ENCODE measurements at places on chromosomes 12 and 14. TPM values are rescaled to one million over a fixed set of nuclear protein-coding genes. Genes with fewer than 3 reads are reported as not detected.

DNA sequence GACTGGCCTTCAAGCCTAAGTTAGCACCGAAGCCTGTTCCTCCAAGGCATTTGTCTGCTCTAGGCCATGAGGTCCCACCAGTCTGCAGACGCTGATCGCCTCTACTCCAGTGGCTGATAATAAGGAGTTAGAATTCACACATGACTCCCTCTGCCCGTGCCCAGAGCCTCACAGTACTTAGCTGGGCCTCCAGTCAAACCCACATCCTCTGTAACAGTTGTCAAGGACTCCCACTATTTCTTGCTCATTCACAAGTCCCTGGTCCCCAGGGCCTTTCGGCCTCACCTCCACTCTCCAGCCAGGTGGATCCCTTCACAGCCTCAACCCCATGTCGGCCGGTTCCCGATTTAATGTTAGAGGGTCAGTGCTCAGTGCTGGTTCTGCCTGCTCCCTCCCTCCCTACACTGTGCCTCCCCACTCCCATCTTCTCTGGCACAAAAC is 6.3 kb upstream of the KRT5 start:
- DNase-seq, result no peak

- DNase-seq, result no peak
Measured at GRCh38 chr12:110243227-110243626, 37.8 kb upstream of the ATP2A2 start.

- no peak for DNase-seq
Measured at GRCh38 chr12:99223579-99223978, 424.0 kb upstream of the GARIN6 start.

DNA sequence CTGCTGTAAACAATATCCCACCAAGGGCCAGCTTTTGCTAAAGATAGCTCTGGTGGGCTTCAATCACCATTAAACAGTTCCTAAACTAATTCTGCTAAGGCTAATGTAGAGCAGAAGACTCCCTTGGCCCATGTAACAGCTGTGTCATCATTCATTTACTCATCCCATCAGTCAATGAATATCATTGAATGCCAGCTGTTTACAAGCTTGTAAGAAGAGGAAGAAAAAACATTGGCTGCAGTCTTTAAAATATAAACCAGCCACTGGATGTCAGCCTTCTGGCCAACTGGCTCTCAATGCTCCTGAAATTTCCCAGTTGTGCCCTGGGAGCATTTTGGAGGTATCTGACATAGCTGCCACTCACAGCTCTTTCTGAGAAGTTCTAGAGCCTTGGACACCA is 18.0 kb upstream of the MAP3K9 start:
- DNase-seq, result peak; percentile 27

- no peak for DNase-seq
Measured at GRCh38 chr12:127070515-127071157, 1196.3 kb upstream of the TMEM132C start.

DNA sequence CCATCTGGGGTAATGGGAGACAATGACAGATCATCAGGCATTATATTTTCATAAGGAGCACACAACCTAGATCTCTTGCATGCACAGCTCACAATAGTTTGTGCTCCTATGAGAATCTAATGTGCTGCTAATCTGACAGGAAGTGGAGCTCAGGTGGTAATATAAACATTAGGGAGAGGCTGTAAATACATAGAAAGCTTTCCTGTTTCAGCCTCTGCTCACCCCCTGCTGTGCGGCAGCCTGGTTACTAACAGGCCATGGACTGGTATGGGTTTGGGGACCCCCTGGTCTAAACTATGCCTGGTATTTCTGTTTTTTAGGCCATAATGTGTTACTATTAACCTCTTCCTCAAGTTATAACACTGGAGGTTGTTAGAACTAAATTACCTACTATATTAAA is 1373.7 kb downstream of the LRFN5 start:
- DNase-seq, result no peak

GRCh38 chr12:97182769-97183168 is 275.7 kb downstream of the NEDD1 start:
- DNase-seq, result no peak

DNA sequence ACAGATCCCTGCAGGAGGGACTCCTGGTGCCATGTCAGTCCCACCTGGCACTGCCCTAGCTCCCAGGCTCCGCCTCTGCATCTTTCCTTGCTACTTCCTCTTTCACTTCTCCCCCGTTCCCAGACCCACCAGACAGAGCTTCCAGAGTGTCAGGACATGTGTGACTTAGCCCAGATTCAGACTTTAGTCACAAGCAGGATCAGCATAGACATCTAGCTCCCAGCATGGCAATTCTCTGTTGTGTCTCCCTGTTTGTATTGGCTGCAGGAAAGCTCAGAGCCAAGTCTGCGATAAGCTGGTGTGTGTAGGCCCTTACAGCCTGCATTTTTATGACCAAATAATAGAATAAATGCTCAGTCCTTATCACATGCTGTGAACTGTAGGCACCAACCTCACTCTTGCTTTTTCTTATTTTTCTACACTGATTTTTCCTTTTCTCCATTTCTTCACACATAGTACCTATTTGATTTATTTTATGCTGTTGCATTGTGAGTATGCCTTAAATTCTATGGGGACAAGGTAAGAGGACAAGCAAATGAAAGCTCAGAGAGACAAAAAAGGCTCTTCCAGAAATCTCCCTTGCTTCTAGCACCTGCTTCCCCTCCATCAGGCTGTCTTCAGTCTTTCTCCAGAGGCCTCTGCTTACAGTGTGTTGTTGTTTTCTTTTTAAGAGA is 5.9 kb downstream of the DHRS2 start:
- no peak for DNase-seq

GRCh38 chr14:100777818-100778525 is 47.9 kb upstream of the MEG3 start:
- DNase-seq, result no peak

DNA sequence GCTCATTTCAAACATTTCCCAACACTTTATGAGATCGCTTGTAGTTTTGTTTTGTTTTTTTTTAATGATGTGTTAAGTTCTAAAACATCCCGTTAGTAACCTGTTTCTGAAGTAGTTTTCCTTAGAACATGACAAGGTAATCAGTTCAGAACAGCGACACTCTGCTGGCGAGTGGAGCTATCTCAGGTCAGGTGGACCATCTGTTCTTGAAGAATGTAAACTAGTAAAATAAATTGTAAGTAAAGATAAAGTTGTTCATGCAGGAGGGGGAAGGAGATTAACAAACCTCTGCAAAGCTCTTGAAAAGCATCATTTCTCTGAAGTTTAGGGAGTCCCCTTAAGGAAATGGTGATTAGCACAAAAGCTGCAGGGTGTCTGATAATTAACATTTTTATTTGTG is 71.9 kb upstream of the DACT1 start:
- no peak for DNase-seq

DNA sequence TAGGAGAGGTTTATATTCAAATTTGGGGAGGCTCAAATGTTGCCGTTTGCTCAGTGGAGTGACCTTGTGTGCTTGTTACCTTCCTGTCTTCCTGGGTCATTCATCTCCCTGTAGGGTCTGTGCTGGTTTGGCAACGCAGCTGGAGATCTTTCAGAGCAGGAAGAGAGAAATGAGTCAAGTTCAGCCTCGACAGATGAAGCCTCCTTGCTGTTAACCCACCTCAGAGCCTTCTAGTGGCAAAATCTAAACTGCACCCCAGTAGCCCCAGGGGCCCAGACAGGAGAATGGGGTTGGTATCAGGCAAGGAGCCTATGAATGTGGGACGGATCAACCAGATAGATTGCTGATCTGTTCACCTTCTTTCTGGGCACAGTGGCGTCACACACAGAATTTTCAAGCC is 999.3 kb downstream of the VRK1 start:
- DNase-seq, result no peak

DNA sequence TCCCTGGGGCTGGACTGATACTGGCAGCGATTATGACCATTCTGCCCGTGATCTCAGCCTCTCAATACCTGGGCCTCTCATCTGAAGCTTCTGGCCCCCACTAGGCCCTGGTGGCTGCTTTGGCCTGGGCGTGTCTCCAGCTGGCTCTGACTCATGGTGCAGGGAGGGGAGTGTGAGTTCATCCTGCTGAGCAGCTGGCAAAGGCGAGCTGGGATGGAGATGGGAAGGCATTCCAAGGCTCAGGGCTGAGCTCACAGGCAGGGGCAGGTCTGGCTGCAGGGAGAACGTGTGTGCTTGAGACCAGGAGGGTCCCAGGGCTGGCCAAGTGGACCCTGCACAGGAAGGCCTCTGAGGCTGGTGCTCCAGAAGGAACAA is 221.8 kb downstream of the TMEM121 start:
- DNase-seq, result no peak

- no peak for DNase-seq
Measured at GRCh38 chr14:76268047-76268431, 107.9 kb upstream of the ESRRB start.

GRCh38 chr14:22896760-22897159 is 13.7 kb downstream of the REM2 start:
- no peak for DNase-seq

GRCh38 chr12:112907415-112908157 is 824 bp downstream of the OAS1 start:
- DNase-seq, result no peak

- no peak for DNase-seq
Measured at GRCh38 chr12:41576925-41577324, 388.8 kb downstream of the PDZRN4 start.

GRCh38 chr12:25718081-25718731 is 165.1 kb upstream of the LMNTD1 start:
- DNase-seq, result no peak

GRCh38 chr14:73780391-73780790 is 66.2 kb upstream of the PNMA1 start:
- DNase-seq, result no peak

DNA sequence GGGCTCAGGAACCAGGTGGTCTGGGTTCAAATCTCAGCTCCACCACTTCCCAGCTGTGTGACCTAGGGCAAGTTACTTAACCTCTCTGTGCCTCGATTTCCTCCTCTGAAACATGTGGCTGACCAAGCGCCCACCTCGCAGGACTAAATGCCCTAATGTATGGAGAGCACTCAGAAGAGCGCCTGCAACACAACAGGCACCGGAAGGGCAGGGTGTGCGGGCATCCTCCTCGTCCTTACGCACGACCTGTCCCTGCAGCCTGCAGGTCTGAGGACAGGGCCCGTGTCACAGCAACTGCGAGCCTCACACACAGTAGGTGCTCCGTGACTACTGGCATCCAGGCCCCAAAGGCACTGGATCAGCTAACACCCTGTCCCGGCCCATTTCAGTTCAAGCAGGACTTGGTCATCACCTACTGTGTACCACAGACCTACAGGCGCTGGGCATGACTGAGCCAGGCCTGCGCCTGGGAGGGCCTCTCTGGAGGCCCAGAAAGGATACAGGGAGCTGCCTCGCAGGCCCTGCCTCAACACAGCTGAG is 131.5 kb downstream of the NCOR2 start:
- DNase-seq, result no peak

DNA sequence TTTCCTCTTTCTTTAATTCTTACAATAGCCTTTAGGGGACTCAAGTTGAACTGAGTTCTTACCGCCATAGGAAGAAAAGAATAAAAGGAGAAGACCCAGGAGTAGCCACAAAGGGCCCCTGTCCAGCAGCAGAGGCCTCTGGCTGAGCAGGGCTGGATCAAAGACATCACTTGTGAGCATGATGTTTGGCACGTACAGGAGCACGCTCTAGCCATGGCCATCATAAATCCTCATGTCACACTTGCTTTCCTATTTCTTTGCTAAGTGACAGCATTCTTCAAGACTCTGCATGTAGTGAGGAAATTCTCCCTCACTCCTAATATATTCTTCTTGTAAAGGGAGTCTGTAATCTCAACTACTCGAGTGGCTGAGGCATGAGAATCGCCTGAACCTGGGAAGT is 15.7 kb downstream of the CLEC4C start:
- no peak for DNase-seq

GRCh38 chr12:14774074-14774905 is 29.0 kb downstream of the WBP11 start:
- peak; percentile 96 for DNase-seq

- DNase-seq, result no peak
Measured at GRCh38 chr14:26400373-26400772, 197.5 kb downstream of the NOVA1 start.

- no peak for DNase-seq
Measured at GRCh38 chr12:14356147-14356546, 9.3 kb upstream of the ATF7IP start.

GRCh38 chr12:1608713-1609119 is 14.3 kb upstream of the FBXL14 start:
- no peak for DNase-seq

PTPRO gene
- total RNA-seq, result 0.14 TPM

RHNO1 gene
- total RNA-seq, result 39.6 TPM

PRH2 gene
- not detected for total RNA-seq

LRTM2 gene
- not detected for total RNA-seq

DHRS2 gene
- total RNA-seq, result 0.57 TPM

YEATS4 gene
- 11.9 TPM for total RNA-seq

ANKRD33 gene
- total RNA-seq, result not detected

DLK1 gene
- total RNA-seq, result not detected

SYNE2 gene
- 3.8 TPM for total RNA-seq

GUCY2C gene
- 0.06 TPM for total RNA-seq

MIP gene
- not detected for total RNA-seq

COL2A1 gene
- total RNA-seq, result not detected

Measured in HFFc6 (cell line).